ENCODE measurements at places on chromosomes 7 and 10.
A peak's percentile ranks its signal among the peaks of the same experiment; 100 is the strongest.

DNA sequence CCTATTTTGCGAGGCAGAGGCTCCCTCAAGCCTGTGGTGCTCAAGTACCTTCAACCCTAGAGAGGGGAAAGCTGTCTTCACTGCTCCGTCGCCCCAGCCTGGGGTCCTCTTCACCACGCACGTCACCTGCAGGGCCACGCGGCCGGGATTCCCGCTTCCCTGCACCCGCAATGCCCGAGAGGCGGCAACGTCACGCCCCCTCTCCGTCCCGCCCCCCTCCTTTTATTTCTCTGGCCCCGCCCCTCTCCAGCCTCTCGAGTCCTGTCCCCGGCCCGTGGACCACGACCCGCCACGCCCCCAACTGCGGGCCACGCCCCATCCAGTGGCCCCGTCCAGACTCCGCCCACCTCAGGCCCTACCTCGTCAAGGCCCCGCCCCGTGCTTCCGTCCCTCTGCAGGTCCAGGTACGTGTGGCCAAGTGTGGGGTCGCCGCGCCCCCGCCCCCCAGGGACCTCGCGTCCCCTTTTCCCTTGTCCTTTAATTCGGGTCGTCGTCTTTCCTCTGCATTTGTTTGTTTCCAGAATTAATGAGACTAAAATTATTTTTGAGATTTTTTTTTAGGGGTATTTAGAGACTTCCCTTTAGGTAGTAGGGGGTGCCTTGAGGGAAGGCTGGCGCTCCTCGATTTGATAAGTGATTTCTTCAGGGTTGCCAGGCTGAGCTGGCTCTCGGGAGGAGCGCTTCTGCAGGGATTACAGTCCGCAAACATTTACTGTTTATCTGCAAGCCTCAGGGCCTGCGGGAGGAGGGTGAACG lies 69.8 kb upstream of the BAIAP2L1 start:
- no peak for DNase-seq

- DNase-seq, result no peak
Observed at GRCh38 chr10:8975535-8975934, 921.0 kb downstream of the GATA3 start.

DNA sequence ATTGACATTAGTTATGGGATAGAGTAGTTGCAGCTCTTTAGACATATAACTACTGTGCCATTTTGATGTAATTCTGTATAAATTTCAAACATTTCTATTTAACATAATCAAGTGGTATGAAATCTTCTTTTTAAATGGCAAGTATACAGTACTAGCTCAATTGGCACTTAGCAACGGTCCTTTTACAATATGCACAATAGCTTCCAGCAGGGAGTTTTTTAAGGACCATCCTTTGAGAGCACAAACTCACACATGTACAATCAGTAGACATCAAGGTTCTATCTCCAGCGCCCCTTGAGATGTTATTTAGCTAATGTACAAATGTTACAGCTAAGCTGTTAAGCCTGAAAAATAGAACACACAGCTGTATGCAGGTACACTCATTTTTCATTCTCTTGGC lies 480.7 kb downstream of the TFEC start:
- no peak for DNase-seq

DNA sequence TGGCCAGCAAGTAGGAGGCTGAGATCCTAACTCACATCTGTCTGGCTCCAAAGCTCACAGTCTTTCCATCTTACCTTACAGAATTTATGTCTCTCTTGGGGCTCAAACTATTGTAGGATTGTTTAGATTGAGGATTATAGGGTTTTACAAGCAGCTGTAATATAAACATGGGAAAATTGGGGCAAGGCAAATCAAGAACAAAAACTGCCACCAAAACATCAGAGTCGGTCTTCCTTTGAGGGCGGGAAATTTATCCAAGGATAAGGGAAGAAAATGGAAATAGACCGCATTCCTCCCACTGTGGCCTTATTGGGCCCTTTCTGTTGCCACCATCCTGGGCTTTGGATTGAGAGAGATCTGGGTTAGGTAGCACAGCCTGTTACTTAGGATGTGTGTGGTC lies 22.5 kb downstream of the RBM20 start:
- DNase-seq, result no peak

DNA sequence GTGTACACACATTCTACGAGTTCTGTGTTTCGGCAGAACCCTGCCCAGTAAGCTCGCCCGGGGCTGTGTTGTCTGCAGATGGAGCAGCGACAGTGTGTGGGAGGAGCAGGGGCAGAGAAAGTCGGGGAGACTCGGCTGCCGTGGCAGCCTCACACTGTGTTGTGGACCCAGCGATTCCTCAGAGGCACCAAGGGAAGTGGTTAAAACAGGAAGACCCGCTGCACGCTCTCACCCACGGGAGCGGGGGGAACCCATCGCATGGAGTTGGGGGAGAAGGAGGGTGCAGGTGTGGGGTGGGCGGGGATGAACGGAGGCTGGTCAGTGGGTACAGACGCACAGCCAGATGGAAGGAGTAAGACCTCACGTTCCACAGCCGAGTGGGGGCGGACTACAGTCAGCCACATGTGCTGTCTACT lies 250.2 kb downstream of the ELFN1 start:
- DNase-seq, result no peak

- DNase-seq, result no peak
Observed at GRCh38 chr7:48011951-48012350, 17.0 kb downstream of the SUN3 start.

GRCh38 chr7:155234158-155234492 lies 63.6 kb upstream of the INSIG1 start:
- DNase-seq, result no peak

DNA sequence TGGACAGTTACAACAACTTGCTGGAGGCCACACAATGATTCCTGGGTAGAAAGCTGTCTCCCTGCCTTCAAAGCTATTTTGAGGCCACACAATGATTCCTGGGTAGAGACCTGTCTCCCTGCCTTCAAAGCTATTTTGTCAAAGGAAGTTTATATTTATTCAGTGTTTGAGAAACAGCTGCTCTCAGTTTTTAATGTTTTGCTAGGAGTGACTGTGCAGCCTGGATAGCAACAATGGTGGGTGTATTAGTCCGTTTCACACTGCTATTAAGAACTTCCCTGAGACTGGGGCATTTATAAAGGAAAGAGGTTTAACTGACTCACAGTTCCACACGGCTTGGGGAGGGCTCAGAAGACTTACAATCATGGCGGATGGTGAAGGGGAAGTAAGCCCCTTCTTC lies 3.9 kb upstream of the SGPL1 start:
- no peak for DNase-seq

- DNase-seq, result no peak
Observed at GRCh38 chr7:99829524-99830160, 1.8 kb downstream of the CYP3A43 start.

DNA sequence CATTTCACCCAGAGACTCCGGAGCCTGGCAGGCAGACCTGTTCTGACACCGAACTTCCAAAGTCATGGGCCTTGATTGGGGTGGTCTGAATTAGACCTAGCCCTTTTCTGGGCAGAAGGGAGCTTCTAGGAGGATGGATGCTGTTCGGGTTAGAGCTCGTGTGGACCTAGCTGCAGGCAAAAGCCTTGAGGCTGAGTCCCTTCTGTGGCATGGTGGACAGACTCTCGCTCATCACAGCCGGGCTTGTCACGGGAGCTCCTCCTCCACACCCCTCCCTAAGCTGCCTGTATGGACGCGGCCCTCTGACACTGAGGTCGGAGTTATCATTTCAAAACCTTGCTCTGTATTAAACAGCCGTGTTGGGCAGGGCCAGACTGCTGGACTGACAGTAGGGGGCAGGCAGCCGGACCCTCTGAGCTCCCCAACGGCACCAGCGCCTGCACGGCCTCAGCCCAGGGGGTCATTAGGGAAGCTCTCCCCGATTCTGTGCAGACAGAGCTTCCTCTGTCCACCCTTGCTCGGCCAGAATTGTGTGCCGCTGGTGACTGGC lies 2.2 kb downstream of the IRF5 start:
- DNase-seq, result no peak

DNA sequence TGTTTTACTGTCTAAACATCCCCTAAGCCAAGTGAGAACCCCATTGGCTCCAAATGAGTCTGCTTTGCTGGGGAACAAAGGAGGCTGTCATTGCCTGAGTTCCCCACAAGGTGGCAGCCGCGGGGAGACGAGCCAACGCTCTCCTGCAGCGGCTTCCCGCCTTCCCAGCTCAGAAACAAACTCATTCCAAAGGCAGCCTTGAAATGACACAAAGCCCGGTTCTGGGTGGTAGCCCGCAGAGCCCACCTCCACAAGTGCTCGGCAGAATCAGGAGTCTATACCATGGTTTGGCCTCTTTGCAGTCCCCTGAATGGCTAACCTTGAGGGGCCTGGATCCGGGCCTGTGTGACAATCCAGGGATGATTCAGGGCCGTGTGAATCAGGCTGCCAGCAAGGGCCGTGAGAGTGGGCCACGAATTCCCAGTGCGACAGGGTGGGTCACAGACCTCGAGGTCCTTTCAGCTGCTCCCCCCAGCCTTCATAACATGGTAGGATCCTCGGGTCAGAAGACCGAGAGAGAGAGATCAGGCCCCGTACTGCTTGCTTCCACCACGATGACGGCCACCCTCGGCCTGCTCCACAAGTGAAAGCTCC lies 79.7 kb downstream of the DLG5 start:
- DNase-seq, result peak; percentile 84

DNA sequence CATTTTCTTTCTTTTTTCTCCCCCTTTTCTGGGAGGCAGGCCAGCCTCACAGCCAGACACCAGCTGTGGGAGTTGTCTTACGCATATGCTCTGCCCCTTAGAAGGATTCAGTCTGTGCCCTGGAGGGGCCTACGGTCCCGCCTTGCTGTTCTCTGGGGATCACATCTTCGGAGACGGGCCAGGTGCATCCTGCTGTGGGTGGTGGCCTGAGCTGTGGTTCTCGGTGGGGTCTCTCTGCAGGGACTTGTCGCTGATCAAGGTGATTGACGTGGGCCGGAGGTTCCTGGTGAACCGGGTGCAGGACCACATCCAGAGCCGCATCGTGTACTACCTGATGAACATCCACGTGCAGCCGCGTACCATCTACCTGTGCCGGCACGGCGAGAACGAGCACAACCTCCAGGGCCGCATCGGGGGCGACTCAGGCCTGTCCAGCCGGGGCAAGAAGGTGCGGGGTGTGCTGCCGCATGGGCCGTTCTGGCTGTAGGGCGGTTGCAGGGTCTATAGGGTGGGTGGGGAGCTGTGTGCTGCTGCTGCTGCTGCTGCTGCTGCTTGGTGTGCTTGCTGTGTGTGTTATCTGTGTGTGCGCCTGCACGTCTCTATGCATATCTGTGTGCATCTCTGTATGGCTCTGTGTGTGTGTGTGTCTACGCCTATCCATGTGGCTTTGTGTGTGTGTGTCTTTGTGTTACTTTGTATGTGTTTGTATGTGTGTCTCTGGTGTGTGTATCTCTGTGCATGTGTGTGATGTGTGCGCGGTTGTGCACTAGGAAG lies 17.9 kb downstream of the PFKFB3 start:
- no peak for DNase-seq

DNA sequence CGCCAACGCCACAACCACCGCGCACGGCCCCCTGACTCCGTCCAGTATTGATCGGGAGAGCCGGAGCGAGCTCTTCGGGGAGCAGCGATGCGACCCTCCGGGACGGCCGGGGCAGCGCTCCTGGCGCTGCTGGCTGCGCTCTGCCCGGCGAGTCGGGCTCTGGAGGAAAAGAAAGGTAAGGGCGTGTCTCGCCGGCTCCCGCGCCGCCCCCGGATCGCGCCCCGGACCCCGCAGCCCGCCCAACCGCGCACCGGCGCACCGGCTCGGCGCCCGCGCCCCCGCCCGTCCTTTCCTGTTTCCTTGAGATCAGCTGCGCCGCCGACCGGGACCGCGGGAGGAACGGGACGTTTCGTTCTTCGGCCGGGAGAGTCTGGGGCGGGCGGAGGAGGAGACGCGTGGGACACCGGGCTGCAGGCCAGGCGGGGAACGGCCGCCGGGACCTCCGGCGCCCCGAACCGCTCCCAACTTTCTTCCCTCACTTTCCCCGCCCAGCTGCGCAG lies 424 bp downstream of the EGFR start:
- DNase-seq, result peak; percentile 39

DNA sequence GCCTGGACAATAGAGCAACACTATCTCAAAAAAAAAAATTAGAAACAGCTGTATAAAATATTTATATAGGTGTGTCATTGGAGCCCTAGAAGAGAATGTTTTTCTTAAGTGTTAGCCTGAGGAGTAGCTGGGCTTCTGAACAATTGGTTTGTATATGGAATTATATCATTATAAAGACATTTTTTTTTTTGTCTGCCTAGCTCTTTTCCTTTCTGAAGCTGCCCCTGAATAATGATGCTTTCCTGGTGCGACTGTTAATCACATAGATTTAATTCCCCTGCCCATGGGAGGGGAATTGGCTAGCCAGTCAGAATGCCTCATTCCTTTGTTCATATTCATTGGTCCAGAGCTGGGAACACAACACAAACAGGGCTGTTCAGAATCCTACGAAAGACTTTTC lies 13.9 kb upstream of the ABCC2 start:
- DNase-seq, result no peak

GRCh38 chr10:10796774-10797415 lies 220.8 kb upstream of the CELF2 start:
- no peak for DNase-seq

- DNase-seq, result no peak
Observed at GRCh38 chr10:87519582-87519981, 14.9 kb downstream of the MINPP1 start.

DNA sequence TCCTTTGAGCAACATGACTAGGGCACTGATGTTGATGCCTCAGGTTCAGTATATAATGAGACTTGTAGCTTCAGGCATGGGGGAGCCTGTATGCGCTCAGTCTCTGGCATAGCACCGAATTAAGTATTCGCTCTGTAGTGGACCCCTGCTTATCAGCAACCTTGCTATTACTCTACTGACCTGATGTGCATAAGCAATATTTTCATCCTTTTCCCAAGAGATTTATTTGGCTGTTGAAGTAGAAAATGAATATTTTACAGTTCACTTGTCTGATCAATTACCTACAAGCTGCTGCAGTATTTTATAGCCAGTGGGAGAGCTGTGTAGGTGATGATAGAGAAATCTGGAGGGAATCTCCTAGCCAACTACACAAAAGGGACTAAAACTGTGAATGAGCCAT lies 781.6 kb upstream of the PHF14 start:
- no peak for DNase-seq

DNA sequence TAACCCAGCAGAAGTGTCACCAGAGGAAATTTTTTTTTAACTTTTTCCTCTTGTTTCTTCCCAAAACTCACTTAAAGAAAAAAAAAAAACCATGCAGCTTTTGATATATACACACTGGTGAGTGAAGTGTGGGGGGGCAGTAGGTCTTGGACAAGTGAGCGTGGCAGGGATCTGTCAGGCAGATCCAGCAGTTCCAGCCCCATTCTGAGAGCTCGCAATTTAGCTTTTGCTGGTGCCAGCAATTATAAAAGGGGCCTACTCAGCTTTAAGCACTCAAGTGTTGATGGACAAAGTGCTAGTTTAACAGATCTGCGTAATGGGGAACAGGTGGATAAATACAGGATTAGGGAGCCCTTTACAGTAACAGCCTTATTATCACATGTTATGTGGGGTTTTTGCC lies 619.2 kb upstream of the GALNT17 start:
- DNase-seq, result no peak

GRCh38 chr7:23672033-23672432 lies 8.0 kb upstream of the FAM221A start:
- no peak for DNase-seq

Measured in HEK293T (cell line).